ENCODE measurements at places on chromosomes 16 and 17.

GRCh38 chr16:83806731-83807130, 1.0 kb upstream of the HSBP1 start:
- no peak for ATAC-seq

DNA sequence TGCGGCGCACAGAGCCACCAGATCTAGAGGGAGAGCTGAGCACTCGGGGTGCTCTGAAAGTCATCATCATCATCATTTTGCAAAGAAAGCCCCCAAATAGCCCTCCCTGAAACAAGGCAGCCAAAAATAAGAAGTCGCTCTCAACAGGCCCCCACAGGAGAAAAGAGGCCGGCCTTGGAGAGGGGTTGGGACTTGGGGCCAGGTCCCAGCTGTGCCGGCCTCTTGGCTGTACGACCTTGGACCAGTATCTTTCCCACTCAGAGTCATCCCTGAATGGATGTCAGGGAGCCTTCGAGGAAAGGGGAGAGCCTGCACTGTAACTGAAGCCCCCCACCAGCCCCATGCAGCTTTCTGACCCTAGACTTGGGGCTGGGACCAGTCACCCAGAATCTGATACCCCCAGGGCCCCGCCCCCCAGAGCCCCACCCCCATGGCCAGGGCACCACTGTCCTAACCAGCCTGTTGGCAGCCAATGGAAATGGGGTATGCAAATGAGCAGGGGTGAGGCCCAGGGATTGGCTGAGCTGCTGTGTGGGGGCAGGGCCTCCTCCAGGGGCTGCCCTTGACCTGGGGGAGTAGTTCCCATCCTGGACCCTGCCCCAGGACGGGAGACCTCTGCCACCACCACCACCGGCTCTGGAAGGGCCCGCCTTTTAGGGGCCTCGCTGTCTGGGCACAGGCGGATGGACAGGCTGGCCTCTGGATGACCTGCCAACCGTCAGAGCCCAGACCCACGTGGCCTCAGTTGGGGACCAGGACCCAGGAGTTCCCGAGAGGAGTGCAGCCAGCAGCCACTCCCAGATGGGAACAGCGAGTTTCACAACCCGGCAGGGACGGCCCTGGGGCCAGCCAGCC, 15.4 kb downstream of the ZFPM1 start:
- peak; percentile 70 for ATAC-seq

GRCh38 chr17:77315010-77315409, 174.2 kb downstream of the SEC14L1 start:
- ATAC-seq = no peak

DNA sequence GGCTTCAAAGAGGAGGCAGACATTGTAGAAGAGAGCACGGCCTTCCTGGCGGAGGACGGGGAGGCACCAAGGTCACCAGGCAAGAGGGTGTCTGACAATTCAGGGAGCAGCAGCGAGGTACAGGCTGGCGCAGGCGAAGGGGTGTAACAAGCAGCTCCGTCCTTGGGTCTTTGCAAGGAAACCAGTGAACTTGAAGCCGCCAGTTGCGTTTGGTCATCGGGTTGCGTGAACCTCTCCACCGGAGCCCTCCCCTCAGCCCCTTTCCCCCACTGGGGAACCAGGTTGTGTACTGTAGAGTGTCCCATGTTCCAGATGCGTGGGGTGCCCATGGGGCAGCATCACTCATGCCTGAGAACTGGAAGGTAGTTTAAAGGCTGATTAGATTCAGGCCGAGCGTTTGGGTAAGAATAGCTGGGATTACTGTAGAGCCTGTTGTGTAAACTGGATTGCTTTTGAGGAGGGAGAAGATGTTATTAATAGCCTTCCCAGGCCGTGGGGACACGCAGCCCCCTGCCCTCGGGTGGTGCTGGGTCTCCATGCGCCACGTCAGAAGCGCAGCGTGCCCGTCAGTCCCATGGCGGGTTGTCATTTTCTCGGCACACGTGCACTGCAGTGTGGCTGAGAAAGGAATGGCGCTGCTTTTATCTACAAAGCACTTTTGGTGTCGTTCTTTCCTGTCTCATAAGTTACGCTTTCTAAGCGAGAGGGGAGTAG, 2.5 kb downstream of the MRPL12 start:
- no peak for ATAC-seq

DNA sequence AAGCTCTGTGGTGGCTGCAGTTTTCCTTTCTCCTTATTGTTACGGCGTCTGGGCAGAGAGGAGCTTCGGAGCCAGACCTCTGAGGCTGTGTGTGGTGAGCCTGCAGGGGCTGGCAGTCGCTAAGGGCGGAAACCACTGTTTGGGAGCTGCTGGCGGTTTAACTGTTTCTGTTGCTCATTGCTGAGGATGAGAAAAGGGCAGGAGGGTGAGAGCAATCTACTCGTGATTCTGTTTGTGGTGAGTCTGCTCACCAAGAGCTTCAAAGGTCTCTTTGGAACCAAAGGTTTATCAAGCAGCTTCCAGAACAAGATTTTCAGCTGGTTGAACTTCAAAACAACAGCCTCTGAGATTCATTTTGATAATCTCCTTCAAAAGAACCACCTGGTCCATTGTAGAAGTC, 143.9 kb downstream of the ANKFN1 start:
- ATAC-seq = peak; percentile 76

DNA sequence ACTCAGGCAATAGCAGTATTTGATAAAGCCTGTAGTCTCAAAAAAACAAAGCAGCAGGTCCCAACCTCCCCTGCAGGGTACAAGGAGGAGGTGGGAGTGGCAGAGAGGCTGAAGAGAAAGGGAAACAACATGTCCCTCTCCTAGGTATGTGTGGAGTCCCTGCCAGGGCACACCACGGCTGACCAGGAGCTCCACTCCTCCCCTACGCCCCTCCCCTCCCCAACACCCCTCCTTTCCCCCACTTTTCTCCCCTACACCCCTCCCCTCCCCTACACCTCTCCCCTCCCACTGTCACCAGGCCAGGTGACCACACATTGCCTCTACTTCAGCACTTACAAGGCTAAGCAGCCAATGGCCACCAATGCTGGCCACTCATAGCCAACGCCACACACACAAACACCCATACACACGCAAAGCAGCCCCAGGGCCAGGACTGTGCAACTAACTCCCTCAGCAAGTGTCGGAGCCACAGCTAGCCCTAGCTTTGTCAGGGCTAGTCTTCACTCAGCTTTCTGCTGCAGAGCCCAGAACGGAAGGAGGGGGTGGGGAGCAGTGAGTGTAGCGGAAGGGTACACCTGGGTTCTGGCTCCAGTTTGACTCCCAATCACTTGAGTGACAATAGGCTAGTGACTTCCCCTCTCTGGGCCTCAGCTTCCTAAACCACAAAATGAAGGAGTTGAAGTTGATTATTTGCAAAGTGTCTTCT, 8.2 kb downstream of the CAVIN1 start:
- ATAC-seq = no peak

GRCh38 chr17:79837888-79838521, 1.2 kb downstream of the CBX4 start:
- ATAC-seq = no peak

DNA sequence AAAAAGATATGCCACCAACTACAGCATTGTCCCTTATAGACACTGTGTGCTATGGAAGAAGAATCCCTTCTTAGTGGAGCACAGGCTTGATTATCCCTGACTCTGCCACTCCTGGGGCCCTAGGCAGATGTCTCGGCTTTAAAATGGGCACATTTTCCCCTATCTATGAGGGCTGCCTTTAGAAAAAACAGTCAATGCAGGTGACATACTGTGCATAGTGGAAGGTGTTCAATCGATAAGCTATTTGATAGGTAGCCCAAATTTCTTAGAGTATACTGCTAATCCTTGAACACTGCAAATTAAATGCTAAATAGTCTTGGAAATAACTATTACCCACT, 64.4 kb downstream of the PARN start:
- no peak for ATAC-seq

- ATAC-seq = no peak
Observed at GRCh38 chr16:66542396-66542795, 7.5 kb downstream of the TK2 start.

DNA sequence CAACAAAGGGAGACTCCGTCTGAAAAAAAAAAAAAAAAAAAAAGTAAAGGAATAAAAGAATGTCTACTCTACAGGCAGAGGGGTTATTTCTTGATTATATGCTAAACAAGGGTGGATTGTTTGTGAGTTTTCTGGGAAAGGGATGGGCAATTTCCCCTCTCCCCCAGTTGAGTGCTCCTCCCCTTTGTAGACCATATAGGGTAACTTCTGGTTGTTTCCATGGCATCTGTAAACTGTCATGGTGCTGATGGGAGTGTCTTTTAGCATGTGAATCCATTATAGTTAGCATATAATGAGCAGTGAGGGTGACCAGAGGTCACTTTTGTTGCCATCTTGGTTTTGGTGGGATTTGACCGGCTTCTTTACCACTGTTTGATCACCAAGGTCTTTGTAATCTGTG, 4.2 kb upstream of the NME1 start:
- no peak for ATAC-seq

Measured in motor neuron (in vitro differentiated cells).